ENCODE measurements at places on chromosomes 6 and 20. TPM values are rescaled to one million over a fixed set of nuclear protein-coding genes. Genes with fewer than 3 reads are reported as not detected.
A peak's percentile ranks its signal among the peaks of the same experiment; 100 is the strongest.

DNA sequence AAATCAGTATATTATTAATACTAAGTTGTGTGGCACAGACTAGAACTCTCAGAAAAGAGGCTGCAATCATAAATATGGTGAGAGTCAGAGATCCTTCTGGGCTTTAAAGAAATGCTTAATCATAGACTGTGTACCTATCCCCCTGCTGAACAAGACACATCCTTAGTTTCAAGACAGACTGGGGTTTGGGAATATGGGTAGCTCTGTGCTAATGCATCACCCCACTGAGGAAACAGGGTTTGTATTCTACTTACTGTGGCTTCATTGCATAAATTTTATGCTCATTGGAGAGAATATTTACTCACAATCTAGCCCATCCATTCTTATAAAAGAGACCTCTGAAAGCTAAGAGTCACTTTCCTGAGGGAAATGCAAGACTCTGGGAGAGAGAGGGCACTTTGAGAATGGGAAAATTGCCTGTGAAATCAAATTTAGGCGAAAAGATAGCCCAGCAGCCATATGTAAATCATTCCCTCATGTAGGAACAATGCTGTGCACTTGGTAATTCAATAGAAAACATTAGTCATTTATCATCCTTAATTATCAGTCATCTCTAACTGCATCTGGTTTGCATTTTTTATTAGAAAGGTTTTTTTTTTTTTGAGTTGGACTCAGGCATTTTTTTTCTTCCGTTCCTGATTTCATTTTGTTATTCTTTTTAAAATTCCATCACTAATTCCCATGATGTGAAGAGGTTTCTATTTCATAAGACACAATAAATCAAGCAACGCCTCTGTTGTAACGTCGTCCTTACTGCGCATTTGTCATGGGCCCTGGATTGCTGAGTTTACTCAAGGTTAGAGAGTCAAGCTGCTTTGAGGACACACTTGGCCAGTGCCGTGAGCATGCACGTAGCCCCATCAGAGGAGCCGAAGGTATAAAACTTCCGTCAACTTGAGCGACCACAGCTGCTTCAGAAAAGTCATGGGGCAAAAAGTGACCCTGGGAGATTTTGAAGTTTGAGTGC, 91.8 kb downstream of the TRMT11 start:
- H3K4me1 ChIP-seq: no peaks in the 10 kb centered on the region
- no peak for DNase-seq
- H3K36me3 ChIP-seq: no peaks in the 10 kb centered on the region
- H3K4me3 ChIP-seq: no peak overlapping the region
- no peaks in the 10 kb centered on the region for H3K27me3 ChIP-seq
- H3K27ac ChIP-seq: peak overlapping the region; percentile 36

Gene KIFC1
- total RNA-seq: 3.2 TPM

GRCh38 chr6:142802124-142802523, 142.9 kb downstream of the HIVEP2 start:
- H3K36me3 ChIP-seq: no peaks in the 10 kb centered on the region
- no peaks in the 10 kb centered on the region for H3K27me3 ChIP-seq
- no peak overlapping the region for H3K4me3 ChIP-seq
- H3K27ac ChIP-seq: no peak overlapping the region

Gene SENP6
- 21.8 TPM for total RNA-seq

DNA sequence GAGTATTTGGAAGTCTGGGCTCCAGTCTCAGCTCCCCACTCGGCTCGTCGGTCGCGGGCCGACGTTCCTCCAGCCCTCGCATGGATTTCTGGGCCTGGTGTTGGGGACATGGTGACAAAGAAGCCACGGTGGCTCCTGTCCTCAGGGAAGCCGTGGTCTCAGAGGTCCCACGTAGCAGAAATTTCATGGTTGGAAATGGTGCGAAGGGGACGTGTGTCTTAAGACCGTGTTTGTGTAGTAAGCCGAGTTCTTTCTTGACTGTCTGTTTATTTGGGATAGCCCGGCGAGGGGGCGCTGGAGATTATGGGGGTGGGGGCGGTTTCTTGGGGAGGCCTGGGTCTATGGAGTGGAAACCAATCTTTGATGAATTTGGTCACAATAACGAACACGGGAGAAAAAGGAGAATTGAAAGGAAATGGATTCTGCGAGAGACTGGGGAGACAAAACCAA, 23.5 kb upstream of the MAP3K7 start:
- DNase-seq: no peak
- peaks cover 8% of the 10 kb centered on the region for H3K27me3 ChIP-seq
- H3K4me3 ChIP-seq: peak overlapping the region; percentile 24
- no peaks in the 10 kb centered on the region for H3K4me1 ChIP-seq
- no peaks in the 10 kb centered on the region for H3K36me3 ChIP-seq
- no peak overlapping the region for H3K27ac ChIP-seq

Gene SASH1
- total RNA-seq: 13.8 TPM
